ENCODE measurements at places on chromosomes 3 and 15.

- peak; percentile 19 for DNase-seq
Observed at GRCh38 chr3:68249265-68249664, 594.9 kb upstream of the SUCLG2 start.

DNA sequence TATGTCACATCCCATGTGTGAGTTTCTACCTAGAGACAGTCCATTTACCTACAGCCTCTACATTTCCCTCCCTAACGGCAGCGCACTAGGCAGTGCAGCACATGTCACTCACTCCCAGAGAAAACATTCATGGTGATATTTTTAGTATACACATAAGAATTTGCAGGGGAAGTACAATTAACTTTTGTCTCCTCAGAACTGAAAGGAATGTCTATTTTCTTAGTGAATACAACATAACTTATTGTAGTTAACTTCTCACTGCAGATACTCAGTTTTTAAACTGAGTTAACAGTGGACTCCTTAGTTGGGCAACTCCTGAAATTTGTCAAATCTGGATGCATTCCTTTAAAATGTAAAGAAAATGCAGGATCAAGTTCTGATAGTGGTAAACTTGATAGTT, 4.5 kb upstream of the ZBTB47 start:
- no peak for DNase-seq

DNA sequence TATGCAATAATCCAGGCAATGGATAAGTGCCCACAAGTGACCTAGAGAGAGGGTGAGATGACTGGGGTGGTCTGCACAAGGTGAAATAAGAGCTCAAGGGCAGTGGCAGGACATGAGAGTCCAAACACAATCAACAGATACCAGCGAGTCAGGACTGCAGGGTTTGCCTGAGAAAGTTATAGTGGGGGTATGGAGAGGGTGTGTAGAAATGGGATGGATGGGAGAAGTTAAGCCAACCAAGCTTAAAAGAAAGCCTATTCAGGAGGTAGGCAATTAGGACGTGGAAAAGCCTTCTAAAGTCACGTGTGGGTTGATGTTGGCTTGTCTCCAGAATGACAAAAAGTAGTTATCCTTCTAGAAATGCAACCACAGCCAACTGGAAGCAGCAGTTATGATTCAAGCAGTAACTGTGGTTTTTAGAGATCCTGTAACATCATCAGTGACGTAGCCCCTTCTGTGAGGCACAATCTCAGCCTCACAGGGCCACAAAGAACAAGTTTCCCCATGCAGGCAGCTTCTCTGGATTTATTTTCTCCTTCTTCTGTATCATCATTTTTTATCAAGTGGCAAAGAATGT, 56.1 kb downstream of the FAM174B start:
- DNase-seq, result no peak

DNA sequence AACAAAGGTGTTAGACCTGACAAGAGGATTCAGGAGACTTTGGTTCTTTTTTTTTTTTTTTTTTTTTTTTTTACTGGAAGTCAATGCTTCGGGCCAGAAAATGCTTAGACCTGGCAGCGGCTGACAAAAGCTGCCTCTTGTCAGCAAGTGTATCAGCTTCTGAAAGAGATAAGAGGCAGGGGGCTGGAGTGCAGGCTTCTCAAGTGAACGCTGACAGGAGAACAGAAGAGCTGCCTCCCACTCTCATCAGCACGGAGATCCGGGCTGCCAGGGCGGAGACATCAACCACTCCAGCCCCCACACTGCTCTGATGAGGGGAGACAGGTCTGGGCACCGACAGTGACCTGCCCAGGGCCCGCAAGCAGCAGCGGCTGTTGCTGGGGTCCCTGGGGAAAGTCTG, 9.4 kb upstream of the SCN5A start:
- DNase-seq, result no peak

GRCh38 chr3:43363621-43364266, 77.4 kb downstream of the SNRK start:
- DNase-seq, result no peak

GRCh38 chr3:62835554-62836236, 39.5 kb downstream of the CADPS start:
- no peak for DNase-seq

- no peak for DNase-seq
Observed at GRCh38 chr3:57030721-57031120, 29.7 kb upstream of the SPATA12 start.

DNA sequence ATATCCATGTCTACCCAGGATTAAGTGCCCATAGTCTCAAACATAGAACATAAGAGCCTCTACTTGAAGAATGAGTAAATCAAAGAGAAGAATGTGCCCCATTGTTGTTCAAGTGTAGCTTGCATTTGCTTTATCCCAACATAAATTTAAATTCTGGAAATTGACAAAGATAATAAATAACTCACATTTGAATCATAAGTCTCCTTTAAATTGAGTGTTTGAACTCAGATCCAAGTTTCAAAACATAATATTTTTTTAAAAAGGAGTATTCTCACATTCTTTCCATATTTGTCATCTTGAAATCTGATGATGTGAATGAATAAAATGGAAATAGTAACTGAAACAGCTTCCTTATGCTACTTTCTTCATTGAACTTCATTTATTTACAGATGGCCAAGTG, 135.2 kb downstream of the MECOM start:
- no peak for DNase-seq

DNA sequence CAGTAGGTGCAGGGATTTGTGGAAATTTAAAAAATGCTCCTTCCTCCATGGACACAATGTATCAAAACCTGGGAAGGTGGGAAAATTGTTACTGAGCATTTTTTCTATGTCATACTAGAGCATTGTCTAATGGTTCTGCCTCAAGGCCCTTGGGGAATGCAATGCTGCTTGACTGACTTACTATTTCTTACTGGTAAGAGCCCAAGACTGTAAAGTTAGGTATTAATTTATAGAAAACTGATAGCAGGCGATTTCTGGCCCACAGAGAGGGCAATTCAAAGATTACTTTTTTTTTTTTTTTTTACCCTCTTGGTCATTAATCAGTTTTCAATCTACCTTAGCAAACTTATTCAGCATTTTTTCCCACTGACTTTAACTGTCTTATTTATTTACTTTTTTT, 38.5 kb upstream of the MRPL3 start:
- DNase-seq, result no peak

DNA sequence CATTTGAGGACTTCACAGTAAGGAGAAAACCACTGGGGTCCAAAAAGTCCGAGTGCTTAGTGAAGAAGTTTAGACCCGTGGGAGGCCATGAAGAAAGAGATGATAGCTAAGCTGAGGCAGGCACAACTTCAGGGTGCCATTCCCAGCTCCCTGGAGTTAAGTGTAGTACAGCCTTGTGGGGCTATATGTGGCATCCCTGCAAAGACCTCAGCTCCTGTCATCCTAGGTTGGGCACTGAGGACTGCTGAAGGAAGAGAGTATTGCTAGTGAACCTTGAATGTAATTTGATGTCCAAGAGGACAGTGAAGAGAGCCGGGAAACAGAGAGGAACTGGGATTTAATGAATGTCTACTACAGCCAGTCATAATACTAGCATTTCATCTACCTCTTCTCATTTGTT, 162.1 kb downstream of the AKAP13 start:
- DNase-seq, result no peak

DNA sequence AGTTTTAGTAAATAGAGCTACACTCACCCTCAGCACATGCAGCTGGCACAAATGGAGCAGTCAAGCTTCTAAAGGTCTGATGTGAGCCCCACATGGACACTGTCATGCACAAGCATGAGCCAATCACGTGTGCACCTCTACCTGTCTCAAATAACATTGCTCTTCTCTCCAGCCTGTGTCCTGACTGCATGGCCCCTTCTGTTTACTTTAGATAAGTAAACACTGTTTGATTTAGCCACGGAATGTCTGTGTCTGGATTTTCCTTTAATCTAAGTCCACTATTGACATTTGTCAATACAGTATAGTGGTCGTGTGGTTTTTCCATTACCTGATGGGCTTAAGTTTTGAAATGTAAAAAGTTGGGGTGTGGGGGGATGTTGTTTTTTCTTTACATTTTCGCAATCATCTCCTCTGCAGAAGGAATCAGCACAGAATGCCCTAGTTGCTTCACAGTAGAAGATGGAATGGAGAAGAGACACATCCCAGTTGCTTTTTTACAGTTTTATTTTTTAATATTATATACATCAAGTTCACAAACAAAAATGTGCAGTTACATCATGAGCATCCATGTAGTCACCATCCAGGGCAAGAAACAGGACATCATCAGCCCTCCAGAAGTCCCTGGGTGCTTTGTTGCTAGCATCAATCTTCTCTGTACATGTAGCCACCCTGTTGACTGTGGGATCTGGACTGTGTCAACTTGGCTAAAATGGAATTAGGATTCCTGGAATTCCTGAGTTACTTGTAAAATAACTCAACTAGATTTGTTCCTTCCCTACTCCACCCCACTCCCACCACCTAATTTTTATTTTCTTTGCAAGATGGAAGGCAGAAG, 146.1 kb downstream of the UACA start:
- no peak for DNase-seq

- peak; percentile 77 for DNase-seq
Observed at GRCh38 chr15:68256675-68257450, 20.7 kb upstream of the FEM1B start.

GRCh38 chr3:152754303-152754702, 80.6 kb upstream of the P2RY1 start:
- no peak for DNase-seq

GRCh38 chr3:149067883-149068282, 18.4 kb downstream of the HLTF start:
- no peak for DNase-seq

DNA sequence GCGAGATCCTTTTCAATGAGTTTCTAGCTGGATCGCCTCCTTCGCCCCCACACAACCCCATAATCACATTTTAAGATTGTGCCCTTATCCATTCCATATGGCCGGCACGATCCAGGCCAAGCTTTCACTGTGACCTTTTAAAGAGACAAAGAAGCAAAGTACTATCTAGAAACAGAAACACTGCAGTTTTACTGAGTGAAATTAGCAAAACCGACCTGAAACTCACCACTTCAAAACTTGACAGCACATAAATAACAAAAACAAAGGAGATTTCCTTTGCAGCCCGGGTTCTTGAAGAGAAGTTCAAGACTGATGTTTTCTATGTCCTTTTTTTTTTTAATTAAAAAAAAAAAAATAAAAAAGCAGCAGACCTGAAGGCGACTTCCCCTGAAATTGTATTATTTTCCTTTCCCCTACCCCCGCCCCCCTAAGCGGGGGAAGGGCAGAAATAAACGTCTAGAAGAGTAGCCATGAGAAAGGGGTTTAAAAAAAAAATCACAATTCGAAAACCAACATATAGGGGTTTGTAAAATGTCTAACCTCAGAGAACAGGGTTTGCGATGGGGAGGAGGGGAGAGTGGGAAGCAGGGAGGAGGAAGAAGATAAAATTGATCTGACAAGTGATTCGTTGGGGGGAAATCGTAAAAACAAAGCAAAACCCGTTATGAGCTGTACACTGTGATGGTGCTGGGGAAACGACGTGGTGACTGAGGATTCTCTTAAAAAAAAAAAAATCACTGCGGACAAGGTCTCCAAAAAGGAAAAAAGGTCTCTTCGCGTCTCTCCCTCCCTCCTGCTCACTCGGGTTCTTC, 1.5 kb downstream of the SATB1 start:
- peak; percentile 64 for DNase-seq

DNA sequence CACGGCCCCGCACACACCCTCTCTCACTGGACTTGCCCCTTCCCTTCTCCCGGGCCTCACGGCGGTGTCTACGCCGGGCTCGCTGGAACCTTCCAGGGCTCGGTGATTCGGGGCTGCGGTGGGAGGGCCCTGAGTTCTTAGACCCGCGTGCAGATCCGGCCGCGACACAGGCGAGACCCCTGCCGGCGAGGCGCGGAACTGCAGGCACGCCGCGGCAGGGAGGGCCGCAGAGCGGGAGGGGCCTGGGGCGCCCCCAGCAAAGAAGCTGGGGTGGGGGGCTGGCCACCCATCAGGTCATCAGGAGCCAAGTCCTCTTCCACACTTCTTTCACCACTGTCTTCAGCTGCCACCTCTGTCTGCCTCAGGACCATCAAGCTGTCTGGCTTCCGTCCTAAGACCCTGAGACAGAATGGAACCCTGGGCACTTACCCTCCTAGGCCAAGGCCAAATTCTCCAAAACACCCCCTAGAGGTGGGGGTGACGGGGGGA, 164.5 kb downstream of the XXYLT1 start:
- peak; percentile 79 for DNase-seq

DNA sequence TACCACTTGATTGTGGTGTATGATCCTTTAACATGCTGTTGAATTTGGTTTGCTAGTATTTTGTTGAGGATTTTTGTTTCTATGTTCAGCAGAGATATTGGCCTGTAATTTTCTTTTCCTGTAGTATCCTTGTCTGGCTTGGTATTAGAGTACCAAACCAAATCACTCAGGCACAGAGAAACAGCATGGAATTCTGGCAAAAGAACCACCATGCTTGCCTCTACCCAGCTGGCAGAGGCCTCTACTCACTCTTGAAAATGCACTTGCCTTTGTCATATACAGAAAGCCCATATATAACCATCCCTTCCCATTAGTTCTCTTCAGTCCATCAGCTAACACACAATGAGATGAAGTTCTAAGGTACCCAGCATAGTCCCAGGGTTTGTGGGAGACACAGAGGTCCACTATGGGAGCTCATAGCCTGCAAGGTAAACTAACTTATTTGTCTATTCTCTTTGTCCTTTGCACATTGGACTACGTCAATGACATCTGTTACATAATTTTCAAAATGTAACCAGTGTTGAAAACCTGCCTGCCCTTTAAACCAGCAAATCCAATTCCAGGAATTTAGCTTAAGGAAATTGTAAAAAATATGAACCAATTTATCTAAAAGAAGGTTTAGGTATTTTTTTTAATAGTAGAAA, 82.1 kb upstream of the POMGNT2 start:
- DNase-seq, result no peak

GRCh38 chr3:19248143-19248542, 99.8 kb downstream of the KCNH8 start:
- DNase-seq, result no peak

GRCh38 chr3:173893835-173894234, 496.3 kb downstream of the NLGN1 start:
- DNase-seq, result no peak

DNA sequence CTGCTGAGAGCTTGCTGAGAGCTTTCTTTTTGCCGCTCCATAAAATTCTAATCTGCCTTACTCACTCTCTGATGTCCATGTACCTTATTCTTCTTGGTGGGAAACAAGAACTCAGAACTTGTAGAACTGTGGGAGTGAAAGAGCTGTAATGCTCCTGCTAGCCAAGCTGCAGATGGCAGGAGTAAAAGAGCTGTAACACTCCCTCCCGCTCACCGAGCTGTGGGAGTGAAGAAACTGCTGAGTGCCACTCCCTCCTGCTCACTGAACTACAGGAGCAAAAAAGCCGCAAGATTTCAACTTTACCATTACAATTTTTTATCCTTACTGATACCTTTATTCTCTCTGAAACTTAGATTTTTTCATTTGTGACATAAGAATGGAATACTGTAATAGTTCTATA, 199.1 kb downstream of the SI start:
- no peak for DNase-seq

DNA sequence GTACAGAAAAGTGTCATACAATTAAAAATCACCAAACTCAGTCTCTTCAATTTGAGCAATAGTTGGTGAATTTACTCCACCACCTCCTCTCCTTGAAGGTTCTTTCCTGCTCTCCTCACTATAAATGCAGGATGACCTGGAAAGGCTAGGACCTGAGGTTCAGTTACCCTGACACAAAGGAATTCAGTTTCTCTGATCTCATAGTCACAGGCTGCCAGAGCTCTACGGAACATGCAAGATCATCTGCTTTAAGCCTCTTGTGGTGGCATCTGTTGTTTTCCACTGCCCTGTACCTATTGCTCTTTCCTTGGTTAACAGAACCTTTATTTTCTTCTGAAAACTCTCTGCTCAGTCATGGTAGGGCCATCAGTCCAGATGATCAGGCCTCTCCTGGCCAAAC, 4.9 kb upstream of the TP63 start:
- no peak for DNase-seq

- no peak for DNase-seq
Observed at GRCh38 chr3:49427586-49427985, 1.5 kb downstream of the NICN1 start.

Data from activated CD4-positive, alpha-beta T cell treated with anti-CD3 and anti-CD28 coated beads for 48 hours (primary cell).